ENCODE measurements at places on chromosomes 7 and 10.

- no peak for DNase-seq
These were observed 72.7 kb upstream of the PRKG1 start for GRCh38 chr10:51001587-51001986.

GRCh38 chr10:47092376-47092775 is 181.1 kb downstream of the PTPN20 start:
- no peak for DNase-seq

DNA sequence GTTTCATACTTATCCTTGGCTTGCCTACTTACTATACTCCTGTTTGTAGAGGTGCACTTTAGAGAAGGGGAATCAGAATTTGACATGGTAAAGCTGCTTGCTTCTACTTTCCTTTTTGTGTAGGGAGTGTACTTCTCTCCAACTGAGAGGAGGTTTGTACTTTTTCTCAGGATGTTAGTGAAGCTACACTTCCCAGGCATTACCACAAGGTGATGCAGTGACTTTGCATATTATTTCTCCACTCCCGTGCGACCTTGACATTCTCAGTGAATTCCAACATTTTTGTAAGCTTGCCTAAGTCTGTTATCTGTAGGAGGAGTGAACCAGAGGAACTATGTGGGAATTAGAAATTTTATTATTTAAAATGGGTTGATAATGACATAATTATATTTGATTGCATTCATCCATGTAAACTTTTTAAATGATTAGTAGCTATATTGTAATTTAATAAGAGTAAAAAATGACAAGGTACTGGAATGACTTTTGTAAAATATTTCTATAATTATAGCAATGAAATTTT is 5.2 kb downstream of the TAX1BP1 start:
- no peak for DNase-seq

- DNase-seq = no peak
These were observed 3.2 kb downstream of the HTRA1 start for GRCh38 chr10:122464586-122464985.

GRCh38 chr7:151104411-151105235 is 18.3 kb downstream of the AGAP3 start:
- peak; percentile 50 for DNase-seq

DNA sequence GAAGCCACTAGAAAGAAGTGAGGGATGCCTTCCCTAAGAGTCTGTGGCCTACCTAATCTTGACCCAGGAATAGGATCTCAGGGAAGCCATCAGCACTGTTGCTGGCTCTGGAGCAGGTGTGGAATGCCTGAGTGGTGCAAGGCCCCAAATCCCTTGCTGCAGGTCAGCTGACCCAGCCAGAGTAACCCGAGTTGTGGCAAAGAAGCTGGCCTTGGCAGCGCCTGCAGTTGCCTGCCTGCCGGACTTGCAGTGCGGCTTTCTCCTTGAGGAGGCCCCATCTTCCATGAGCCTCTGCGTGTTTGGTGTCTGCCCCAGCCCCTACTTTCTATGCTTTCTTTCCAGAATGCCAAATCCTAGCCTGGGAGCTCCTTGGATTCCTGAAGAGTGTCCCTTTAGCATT is 5.8 kb downstream of the KIAA1217 start:
- no peak for DNase-seq

GRCh38 chr7:155741805-155742204 is 70.5 kb downstream of the SHH start:
- no peak for DNase-seq

DNA sequence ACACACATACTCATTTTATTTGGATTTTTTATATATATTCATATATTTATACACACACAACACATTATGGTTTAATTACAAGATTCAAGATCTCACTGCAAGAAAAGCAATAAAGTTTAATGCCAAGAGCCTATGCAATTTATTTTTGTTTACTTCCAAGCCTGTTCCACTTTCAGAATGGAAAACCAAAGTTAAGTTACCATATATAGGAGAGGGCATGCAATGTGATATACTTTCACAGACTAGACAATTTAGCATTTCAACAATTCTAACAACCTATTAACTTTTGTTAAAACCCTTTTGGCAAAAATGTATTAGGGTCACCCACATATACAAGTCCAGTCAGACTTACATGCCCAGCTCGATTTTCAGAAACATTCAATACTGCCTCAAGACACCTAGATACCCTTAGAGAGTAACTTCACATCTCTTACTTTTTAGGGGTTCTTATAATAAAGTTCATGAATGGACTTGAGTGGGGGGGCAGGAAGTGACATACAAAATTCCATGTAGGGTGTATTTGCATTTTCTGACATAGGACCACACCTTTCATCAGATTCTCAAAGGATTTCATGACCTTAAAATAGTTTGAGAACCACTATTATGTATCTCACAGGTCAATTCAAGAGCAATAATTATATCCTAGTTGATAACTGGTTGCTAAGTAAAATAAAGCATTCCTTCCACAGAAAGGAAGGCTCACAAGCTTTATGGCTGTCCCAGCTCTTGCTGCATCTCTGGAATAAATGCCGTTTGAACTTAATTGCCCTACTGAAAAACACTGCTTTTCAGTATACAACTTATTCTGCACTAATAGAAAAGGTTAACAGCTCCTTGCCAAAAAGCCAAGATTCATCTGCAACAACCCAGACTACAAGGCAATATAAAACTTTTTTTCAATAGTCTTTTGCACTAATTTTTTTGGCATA is 2.5 kb downstream of the P4HA1 start:
- DNase-seq = no peak

GRCh38 chr10:86215046-86215445 is 151.5 kb downstream of the GRID1 start:
- no peak for DNase-seq

DNA sequence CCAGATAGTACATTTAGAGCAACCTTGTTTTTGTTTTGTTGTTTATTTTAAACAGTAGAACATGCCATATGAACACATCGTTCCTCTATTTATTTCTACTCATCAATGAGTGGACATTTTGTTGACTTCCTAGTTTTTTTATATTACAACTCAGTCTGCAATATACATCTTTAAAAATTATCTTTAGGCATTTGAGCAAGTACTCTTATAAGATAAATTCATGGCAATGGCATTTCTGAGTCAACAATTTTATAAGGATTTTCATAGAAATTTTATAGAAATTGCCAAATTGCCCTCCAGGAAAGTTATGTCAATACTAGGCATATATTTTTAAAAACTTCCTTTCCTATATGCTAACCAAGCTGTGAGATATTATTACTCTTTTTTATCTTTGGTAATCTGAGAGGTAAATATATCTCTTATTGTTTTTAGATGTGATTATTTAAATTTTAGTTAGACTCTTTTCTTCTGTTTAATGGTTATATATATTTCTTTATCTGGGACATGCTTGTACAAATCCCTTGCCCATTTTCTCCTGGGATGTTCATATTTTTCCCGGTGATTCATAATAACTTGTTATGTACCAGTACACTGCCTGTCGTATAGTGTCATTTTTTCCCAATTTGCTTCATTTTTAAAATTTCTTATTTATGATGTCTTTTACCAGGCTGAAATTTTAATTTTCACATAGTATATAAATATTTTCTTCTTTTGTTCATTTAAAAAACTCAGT is 50.5 kb downstream of the FZD1 start:
- DNase-seq = no peak

- DNase-seq = no peak
These were observed 86.8 kb upstream of the STEAP1B start for GRCh38 chr7:22586786-22587140.

DNA sequence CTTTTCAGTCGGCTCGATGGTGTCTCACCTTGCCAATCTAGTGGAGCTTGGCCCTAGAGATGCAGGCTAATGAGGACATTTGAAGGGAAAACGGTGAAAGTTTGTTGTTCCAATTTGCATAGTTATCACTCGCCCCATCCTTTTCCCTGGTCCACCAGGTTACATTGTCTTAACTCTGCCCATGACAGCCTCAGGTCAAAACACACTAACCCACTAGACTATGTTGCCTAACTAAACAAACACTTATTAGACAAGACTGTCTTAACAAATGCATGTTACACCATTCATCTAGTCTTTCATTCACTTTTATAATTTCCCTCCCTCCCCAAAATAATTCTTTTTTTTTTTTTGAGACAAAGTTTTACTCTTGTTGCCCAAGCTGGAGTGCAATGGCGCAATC is 40.7 kb downstream of the USP6NL start:
- DNase-seq = no peak

DNA sequence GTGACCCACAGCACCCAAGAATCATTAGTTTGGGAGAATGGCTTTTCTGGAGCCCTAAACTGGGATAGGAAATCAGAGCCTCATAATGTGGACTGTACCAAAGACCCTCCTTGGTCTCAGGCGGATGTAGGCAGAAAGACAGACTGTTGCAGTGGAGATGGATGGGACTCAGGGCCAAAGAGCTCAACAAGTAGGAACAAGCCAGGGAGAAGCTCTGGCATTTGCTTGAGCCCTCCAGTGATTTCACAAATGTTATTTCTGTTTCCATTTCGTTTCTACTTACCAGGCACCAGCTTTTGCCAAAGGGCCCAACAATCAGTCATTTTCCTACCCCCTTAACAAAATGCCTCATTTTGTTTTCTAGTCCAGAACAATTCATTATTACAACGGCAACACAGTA is 762.7 kb downstream of the KCNMA1 start:
- no peak for DNase-seq

GRCh38 chr10:76882245-76882644 is 755.4 kb downstream of the KCNMA1 start:
- DNase-seq = no peak

DNA sequence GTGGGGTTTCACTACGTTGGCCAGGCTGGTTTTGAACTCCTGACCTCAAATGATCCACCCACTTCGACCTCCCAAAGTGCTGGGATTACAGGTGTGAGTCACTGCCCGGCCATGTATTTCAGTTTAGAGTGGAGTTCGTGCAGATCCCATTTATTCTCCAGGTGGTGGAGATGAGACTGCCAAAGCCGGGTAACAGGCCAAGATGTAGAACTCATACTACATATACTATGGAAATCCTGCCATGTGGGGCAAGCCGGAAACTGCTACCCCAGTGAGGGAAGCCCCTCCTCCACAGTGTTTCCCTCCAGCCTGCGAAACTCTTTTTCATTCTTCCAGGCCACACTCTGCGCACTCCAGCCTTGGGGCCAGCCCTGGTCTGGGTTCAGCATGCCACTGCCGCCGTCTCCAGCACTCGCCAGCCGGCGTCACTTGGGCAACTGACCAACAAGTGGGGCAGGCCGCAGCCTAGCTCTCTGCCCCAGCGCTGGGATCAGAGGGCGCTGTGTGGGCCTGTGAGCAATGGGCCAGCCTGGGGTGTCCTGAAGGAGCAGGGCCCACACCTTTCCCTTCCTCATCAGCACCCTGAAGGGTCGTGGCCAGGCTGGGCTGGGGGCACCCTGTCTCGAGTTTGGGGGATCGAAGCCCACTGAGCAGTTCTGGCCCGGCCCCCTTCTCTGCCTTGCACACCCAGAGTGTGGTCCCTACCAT is 122.0 kb downstream of the TRRAP start:
- DNase-seq = no peak

DNA sequence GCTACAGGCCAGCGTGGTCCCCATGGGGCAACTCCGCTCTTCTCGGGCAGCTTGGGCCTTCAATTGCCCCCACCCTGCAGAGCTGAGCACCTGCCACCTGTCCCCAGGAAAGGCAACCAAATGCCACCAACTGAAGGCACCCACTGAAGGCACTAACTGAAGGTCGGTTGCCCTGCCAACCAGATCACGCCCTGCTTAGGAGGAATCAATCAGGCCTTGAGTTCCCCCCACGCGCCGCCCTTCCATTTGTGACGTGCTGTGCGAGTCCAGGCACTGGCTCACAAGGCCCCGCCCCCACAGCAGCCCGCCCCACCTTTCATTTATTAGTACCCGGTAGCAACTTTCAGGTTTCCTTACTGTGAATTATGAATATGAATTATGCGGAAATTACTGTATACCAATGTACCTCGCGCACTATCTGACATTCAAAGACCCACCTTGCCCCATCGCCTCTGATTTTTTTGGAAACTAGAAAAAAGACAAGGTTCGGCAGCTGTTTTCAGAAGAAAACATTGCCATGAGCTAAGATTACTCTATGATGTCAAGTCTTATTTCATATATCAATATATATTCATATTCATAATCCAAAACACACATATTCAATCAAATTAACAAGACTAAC is 83.6 kb upstream of the ABI1 start:
- no peak for DNase-seq

DNA sequence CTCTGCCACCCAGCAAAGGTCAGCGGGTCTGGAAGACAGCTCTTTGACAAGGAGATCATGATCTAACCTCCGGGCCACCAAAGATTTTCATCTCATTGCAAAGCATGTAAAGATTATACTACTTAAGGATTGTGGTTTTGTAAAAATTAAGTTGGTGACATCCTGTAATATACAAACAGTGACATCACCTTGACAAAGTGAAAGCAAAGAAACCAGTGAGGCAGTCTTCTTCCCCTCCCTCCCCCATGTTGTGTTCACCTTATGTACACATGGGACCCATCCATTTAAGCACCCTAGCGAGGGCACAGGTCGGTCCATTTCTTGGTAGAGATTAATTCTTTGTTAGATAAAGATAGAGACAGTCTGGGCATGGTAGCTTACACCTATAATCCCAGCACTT is 3.9 kb downstream of the MDH2 start:
- no peak for DNase-seq

DNA sequence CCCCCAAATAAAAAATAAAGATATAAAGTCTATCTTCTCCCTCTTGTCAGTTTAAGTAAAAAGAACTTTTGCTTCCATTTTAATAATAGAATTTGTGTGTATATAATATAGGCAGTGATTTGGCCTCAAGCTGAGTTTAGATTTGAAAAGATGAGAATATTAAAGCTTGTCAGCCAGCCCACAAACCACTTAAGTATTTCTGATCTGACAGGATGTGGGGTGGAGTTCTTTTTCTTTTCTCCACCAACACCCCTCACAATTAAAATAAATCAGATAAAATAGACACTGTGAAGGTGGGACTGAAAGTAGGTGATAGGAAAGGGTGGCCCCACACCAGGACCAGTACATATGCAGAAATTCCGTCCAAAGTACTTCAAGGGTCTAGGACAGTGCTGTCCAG is 714.1 kb downstream of the AUTS2 start:
- no peak for DNase-seq

DNA sequence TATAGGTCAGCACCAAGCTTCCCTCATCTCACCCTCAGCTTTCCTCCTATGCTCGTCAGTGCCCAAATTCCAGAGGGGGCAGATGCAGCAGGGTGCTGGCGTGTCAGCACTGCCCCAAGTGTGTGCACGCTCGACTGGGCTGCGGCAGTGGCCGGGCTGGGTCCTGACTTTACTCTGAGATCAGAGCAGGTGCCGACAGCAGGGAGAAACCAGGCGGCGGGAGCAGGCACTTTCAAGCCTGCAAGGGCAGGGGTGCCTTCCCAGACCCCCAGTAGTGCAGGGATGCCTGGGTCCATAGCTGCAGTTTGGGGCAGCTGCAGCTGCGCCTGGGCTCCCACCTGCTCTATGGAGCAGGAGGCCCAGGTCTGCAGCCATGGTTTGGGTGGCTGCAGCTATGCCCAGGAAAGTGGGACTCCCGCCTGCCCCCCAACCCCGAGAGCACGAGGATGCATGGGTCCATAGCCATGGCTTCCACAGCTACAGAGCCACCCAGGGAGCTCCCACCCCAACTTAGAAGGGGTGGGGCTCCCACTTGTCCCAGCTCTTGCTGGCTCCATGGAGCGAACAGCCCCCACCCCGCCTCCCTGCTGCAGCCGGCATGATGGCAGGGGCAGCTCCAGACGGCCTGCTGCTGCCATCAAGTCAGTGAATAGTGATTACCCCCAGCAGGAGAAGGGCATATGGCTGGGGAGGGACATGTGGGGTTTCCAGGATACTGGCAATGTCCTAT is 199.2 kb upstream of the KMT2E start:
- no peak for DNase-seq

GRCh38 chr10:103692436-103692951 is 162.9 kb downstream of the SH3PXD2A start:
- DNase-seq = peak; percentile 53

GRCh38 chr7:142420554-142421362 is 162.9 kb upstream of the PRSS58 start:
- peak; percentile 45 for DNase-seq
